ENCODE measurements at places on chromosomes 16 and 17.

DNA sequence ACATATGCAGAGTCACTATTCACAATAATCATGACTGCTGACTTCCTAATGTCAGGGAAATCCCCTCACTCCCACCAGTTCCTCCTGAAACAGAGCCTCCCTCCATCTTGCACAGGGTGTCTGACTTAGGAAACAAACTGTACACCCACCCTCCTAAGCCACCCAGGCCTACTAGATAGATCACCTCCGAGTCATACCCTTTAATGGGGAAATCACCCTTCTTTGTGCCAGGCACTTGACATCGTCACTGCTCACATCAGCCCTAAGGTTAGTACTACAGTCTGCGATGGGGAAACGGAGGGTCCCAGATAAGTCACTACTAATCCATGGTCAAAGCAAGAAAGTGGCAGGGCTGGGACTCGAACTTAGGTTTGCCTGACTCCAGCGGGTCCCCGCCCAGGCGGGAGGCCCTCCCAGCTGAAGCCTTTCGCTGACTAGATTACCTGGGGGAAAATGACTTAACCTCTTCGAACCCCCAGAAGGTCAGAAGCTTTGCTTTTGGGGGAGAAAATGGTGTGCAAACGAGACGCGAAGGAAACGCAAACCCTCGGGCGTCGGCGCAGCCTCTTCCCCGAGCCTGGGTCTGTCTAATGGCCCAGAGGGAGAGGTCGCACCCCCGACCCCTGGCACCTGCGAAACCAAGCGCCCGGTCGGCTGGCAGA, 3.4 kb upstream of the MLLT6 start:
- DNase-seq, result peak; percentile 46

DNA sequence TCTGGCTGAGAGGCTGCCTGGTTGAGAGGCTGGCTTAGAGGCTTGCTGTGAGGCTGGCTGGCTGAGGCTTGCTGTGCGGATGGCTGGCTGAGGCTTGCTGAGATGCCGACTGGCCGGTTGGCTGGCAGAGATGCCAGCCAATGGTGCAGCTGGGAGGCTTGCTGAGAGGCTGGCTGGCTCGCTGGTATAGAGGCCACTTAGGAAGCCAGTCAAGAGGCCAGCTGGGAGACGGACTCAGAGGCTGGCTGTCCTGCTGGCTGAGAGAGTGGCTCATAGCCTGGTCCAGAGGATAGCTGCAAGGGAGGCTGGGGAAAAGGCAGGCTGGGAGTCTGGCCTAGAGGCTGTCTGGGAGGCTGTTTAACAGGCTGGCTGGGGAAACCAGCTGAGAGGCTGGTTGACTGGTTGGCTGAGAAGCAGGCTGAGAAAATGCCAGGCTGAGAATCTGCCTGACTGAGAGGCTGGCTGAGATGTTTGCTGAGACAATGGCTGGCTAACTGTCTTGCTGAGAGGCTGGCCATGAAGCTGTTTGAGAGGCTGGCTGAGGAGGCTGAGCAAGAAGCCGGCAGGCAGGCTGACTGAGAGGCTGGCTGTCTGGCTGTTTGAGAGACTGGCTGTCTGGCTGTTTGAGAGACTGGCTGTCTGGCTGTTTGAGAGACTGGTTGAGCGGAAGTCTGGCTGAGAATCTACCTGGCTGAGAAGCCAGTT, 37.5 kb upstream of the ACSM2B start:
- no peak for DNase-seq

DNA sequence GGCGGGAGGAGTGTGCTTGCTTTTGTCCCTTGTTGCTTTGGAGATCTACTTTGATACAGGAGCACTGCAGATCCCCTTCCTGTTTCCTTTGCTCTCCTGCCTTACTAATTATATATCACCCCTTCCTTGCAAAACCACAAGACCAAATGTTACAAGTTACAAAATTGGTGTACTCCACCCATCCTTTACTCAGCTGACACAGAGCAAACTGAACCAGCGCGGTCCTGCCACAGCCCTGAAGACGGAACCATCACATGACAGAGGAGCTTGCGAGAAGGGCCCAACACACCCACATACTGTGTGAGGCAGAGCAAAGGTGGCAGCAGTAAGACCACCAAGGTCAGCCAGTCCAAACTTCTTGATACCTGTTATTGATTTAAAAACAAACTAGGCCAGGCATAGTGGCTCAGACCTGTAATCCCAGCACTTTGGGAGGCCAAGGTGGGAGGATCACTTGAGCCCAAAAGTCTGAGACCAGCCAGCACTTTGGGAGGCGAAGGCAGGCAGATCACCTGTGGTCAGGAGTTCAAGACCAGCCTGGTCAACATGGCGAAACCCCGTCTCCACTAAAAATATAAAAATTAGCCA, 33.2 kb downstream of the CYTH1 start:
- DNase-seq, result peak; percentile 50

- no peak for DNase-seq
These were observed 16.2 kb downstream of the MYLK3 start for GRCh38 chr16:46731691-46732555.

- DNase-seq, result peak; percentile 42
These were observed 52.6 kb downstream of the ERN1 start for GRCh38 chr17:64077379-64077778.

- no peak for DNase-seq
These were observed 245 bp downstream of the TMEM256 start for GRCh38 chr17:7403727-7403976.

GRCh38 chr17:9971991-9972390, 66.9 kb upstream of the RCVRN start:
- DNase-seq, result peak; percentile 96

GRCh38 chr17:27989046-27989445, 53.4 kb upstream of the NLK start:
- DNase-seq, result no peak

DNA sequence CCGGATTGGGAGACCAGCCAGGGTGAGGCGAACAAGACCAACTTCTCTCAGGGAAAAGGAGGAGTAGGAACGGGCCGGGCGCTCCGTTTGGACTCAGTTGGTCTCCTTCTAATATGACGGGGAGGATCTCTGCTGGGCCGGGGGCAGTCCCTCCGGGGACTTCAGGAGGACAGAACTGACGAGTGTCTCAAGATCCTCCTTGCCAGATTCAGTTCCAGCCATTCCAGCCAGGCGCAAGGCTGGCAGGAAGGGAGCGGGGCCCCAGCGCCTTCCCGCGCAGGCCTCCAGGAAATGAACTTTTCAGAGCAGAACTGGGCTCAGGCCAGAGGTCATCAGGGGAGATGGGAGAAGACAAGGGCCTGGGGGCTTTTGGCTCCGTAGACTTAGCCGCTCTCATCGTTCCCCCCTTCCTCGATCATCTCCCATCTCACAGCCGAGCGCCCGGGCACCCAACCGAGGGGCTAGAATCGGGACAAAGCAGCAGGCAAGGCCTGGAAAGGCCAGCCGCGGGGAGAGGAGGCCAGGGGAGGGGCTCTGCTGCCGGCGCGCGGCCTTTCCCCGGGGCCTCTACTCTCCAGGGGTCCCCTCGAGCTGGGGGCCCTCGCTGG, 1.6 kb downstream of the ZNF423 start:
- peak; percentile 65 for DNase-seq

DNA sequence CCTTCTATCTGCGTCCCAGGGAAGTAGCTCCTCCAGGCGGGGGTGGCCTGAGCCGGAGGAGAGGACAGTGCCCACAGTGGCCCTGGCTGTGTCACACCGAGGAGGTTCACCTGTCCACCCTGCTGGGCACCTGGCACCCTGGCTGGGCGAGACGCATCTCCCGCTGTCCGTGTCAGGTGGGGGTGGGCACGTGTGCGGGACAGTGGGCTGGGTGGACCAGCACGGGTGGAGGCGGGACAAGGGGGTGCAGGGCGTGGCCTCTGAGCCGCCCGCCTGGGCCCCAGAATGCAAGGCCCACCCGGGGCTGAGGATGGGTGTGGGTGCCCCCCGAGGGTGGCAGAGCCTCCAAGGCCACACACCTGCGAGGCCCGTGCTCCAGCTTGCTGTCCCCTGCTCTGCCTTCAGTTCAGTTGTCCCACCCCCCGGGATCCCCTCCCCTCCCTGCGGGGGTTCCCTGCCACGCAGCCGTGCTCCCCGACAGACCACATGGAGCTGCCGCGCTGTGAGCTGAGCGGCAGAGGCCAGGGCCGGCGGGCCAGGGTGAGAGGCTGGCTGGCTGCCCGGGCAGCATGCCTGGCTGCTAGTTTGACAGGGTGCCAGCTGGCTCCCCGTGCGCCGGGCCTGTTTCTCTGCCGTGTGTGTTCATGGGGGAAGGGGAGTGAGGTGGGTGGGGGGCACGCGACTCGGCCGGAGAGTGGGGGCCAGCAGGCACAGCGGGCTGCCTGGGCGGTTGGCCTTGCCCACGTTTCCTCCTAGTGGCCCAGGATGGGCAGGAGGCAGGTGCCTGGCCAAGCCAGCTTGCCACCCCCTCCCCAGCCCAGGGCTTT, 33.9 kb downstream of the BAHCC1 start:
- DNase-seq, result peak; percentile 82

- peak; percentile 60 for DNase-seq
These were observed 181.9 kb downstream of the SPECC1 start for GRCh38 chr17:20191056-20191455.

DNA sequence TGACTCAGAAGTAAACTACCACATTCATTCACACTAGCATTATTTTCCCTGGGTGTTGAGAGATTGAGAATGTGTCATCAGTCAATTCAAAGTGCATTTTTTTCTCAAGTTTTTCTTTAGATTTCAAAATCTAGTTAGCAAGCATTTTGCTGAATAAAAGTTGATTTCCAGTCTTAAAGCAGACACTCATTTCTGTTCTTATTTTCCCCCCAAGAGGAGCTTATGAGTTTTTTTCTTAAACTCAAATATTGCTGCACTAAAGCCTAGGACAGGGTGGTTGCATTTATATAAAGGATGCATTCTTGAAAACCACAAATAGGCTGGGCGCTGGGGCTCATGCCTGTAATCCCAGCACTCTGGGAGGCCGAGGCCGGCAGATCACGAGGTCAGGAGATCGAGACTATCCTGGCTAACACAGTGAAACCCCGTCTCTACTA, 15.3 kb downstream of the CDH3 start:
- peak; percentile 51 for DNase-seq

- DNase-seq, result no peak
These were observed 6.3 kb upstream of the MAPK7 start for GRCh38 chr17:19372011-19372370.

DNA sequence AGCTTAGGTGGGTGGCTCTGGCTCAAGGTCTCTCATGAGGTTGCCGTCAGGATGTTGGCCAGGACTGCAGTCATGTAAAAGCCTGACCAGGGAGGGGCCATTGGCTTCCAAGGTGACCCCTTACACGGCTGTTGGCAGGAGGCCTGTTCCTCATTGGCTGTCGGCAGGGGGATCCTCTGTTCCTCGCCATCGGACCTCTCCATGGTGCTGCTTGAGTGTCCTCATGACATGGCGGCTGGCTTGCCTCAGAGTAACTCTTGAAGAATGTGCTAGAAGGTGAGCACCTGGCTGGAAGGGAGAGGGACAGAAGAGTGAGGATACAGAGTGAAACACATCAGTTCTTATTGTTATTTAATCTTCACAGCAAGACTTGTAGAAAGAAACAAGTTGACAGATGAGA, 4.7 kb upstream of the RPRML start:
- DNase-seq, result no peak

- no peak for DNase-seq
These were observed 9.3 kb downstream of the MMP2 start for GRCh38 chr16:55488306-55488705.

GRCh38 chr16:58670177-58670576, 14.4 kb downstream of the SLC38A7 start:
- DNase-seq, result no peak

GRCh38 chr17:46176975-46177374, 16.3 kb downstream of the KANSL1 start:
- no peak for DNase-seq

DNA sequence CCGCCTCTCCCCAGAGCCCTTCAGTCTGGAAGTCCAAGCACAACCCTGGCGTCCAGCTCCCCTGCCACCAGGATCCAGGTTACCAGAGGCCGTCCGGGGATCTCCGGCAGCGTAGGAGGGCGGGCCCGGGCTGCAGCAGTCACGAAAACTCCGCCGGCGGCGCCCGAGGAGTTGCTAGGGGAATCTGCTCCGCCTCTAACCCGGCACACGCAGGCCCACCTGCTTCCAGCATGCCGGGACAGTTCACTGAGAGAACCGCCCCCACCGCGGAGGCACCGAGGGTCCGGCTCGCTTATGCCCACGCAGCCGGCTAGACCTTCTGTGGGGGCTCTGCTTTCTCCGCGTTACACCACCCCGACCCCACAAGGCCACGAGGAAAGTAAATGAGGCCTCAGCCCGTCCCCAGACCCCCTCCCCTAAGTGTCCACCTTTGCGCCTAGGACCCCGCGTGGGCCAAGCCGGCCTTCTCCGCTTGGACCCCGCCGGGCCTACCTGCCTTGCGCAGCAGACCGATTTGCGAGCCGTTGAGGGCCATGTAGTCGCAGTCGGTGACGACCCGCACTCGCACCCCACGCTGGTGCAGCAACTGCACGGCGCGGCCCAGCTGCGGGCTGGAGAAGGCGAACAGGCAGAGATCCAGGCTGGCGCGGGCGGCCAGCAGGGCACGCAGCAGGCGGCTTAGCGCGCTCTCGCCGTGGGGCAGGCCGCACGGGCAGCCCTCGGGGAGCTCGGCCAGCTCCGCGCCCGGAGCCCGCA, 587 bp downstream of the PLD6 start:
- peak; percentile 36 for DNase-seq
